ENCODE measurements at places on chromosomes 4 and X.

GRCh38 chr4:175440786-175441185, 371.3 kb downstream of the GPM6A start:
- DNase-seq, result no peak

DNA sequence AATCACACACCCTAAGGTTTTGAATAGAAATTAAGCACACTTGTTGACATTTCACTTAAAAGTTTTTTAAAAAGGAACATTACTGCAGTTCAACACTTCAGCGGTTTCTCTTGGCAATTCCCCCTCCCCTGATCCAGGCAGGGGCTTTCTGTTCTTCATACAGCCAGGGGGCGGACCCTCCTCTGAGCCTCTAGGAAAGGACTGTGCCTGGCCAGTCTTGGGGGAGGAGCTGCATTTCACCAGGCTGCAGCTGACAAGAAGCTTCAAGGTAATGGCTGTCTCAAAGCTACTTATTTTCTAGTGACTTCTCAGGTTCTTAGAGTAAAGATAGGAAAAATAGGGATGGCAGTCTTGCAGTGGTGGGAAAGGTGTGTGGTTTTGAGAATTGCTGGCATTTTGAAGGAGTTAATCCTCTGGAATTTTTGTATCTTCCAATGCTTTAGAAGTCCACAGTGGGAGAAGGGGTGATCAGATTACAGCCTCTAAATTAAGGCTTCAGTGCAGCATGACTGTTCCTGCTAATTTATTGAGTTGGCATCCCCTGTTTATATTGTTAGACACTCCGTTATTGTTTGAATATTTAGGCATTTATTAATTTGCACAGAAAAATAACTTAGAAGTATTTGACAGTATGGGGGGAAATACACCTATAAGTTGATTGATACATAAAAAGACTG, 33.5 kb downstream of the PWWP3B start:
- no peak for DNase-seq

DNA sequence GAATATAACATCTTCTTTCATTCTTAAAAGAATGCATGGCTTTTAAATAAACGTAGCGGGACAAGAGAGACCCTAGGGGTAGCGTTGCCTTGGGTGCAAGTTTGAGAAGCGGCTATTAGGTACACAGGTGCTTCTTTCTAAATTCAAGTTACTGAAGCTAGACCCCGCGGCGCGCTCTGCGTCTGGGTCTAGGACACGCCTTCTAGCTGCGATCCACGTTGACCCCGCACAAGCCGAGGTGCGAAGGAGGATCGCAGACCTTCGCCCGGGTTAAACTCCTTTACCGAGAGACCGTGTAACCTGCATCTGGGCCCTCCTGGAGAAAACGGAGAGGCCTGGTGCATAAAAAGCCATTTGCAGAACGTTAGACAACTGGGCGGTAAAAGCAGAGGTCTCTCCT, 25.5 kb upstream of the EXOC1L start:
- no peak for DNase-seq

- no peak for DNase-seq
Measured at GRCh38 chrX:71184803-71185495, 38.1 kb upstream of the GJB1 start.

DNA sequence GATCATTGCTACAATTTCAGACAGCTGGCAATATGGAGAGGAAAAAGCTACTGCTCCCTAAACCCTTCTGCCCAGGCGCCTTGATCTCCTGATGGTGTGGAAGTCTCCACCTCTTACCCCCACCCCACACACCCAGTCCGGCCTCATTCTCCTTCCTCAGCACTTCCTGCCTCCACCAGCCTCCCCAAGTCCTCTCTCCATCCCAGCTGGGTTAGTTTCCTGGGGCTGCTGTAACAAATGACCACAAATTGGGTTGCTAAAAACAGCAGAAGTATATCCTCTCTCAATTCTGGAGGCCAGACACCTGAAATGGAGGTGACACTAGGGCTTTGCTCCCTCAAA, 1.1 kb upstream of the CCNQ start:
- DNase-seq, result peak; percentile 23

DNA sequence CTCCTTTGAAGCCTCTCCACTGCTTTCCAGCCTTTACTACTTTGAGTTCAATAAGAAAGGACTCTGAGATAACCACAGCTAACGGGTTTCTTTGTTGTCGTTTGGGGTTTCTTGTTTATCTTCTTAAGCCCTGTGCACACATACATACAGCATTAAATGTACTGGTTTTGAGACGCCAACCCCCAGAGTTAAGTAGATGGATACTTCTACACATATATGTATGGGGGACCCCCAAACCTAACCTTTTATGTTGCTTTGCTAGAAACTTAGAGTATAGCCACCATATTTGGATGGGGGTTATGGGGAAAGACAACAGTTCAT, 697 bp downstream of the CEP135 start:
- DNase-seq, result no peak

- peak; percentile 36 for DNase-seq
Measured at GRCh38 chr4:154720123-154720522, 23.7 kb upstream of the LRAT start.

DNA sequence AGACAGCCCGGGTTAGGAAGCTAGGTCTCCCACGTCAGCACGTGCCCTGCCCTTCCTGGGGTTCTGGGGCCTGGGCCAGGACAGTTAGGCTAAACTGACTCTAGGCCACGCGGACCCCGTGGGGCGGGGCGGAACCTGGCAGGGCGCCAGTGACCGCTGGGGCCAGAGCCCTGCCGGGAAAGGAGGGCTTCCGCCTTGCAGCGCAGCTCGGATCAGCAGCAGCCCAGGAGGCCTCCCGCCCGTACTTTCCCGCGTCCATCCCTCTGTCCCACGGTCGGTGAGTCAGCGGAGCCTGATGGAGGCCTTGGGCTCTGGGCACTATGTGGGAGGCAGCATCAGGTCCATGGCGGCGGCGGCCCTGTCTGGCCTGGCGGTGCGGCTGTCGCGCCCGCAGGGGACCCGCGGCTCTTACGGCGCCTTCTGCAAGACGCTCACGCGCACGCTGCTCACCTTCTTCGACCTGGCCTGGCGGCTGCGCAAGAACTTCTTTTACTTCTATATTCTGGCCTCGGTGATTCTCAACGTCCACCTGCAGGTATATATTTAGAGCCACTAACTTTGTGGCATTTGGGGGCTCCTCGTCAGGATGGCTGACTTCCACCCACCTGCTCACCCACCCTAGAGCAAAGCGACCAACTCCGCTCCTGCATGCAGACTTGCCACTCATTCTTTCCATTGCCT, at the start of gene SMIM10:
Gene SMIM10, plus strand, starts transcription at position 191 of the 681 bp plus-strand sequence. Its CDS starts 105 bp downstream, at position 296.
- DNase-seq, result peak; percentile 85

DNA sequence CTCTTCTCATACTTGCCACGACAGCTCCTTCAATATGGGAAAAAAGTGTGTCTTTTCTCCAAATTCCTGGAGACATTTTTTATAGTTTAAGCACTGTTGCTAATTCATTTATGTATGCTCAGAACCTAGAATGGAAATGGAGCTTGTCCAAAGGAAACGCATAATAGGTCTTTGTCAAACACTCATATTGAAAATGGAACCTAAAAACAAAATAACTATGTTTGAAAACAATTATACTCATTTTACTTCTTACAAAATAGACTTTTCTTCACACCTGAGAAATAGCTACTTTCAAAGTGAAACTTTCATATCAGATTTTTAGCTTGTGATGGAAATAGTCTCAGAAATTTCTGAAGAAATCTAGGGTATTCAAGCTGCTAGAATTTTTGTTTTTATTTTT, 529.7 kb upstream of the BOD1L1 start:
- DNase-seq, result no peak

DNA sequence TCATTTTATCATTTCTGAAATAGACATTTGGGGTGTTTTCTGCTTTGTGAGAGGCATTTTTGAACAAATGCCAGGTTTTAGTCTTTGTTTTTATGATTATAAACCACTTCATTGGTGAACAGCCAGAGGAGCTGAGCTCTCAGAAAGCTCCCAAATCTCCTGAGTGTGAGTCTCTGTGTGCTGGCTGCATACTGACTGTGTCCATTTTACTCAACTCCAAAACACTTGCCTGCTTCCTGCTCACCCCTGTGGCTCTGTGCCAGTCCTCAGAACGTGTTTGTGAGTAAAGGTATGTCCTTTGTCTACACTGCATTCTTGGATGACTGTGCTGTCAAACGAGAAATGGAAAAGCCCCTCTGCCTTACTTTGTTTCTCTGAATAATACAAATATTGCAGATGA, 5.4 kb upstream of the LRAT start:
- DNase-seq, result peak; percentile 16
